ENCODE measurements at places on chromosomes 7 and 10.
A peak's percentile ranks its signal among the peaks of the same experiment; 100 is the strongest.

- peaks cover 19% of the 10 kb centered on the region for H3K27me3 ChIP-seq
- no peak overlapping the region for H3K27ac ChIP-seq
- H3K36me3 ChIP-seq: no peaks in the 10 kb centered on the region
- H3K4me1 ChIP-seq: peaks cover 11% of the 10 kb centered on the region
- H3K4me3 ChIP-seq: no peak overlapping the region
Observed at GRCh38 chr10:90859321-90859751, 1.5 kb upstream of the HTR7 start.

DNA sequence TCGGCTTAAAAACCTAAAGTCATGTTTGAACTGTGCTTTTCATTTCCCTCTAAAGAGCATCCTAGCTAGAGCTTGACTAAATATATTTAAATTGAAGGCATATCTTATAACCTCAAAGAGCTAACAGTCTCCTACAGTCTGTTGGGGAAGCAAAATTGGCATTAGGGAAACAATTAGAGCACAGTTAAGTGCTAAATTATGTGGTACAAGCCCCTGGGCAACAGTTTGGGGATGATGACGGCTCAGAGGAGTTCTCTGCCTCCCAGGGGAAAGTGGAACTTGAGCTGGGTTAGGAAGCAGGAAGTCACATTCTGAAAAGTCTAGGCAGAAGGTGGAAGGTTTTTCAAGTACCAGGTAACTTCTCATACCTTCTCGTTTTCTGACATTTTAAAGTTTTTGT is 18.6 kb upstream of the GOT1 start:
- no peaks in the 10 kb centered on the region for H3K27me3 ChIP-seq
- no peak overlapping the region for H3K27ac ChIP-seq
- no peak overlapping the region for H3K4me3 ChIP-seq
- DNase-seq: no peak

GRCh38 chr10:43278216-43278615 is 11.4 kb upstream of the RASGEF1A start:
- no peak for DNase-seq
- H3K27me3 ChIP-seq: no peaks in the 10 kb centered on the region
- H3K36me3 ChIP-seq: no peaks in the 10 kb centered on the region
- no peak overlapping the region for H3K4me3 ChIP-seq

GRCh38 chr7:91373111-91373800 is 109.0 kb downstream of the FZD1 start:
- no peaks in the 10 kb centered on the region for H3K36me3 ChIP-seq
- H3K27me3 ChIP-seq: no peaks in the 10 kb centered on the region
- no peaks in the 10 kb centered on the region for H3K4me1 ChIP-seq
- no peak overlapping the region for H3K27ac ChIP-seq
- H3K4me3 ChIP-seq: no peak overlapping the region
- DNase-seq: no peak

- H3K27me3 ChIP-seq: no peaks in the 10 kb centered on the region
- H3K4me1 ChIP-seq: no peaks in the 10 kb centered on the region
- no peak for DNase-seq
- no peaks in the 10 kb centered on the region for H3K36me3 ChIP-seq
Observed at GRCh38 chr10:16853201-16853600, 36.0 kb upstream of the RSU1 start.

- H3K4me1 ChIP-seq: no peaks in the 10 kb centered on the region
- no peaks in the 10 kb centered on the region for H3K27me3 ChIP-seq
- no peak overlapping the region for H3K4me3 ChIP-seq
- peaks cover 4% of the 10 kb centered on the region for H3K36me3 ChIP-seq
Observed at GRCh38 chr7:127895360-127895759, 135.9 kb downstream of the LRRC4 start.

DNA sequence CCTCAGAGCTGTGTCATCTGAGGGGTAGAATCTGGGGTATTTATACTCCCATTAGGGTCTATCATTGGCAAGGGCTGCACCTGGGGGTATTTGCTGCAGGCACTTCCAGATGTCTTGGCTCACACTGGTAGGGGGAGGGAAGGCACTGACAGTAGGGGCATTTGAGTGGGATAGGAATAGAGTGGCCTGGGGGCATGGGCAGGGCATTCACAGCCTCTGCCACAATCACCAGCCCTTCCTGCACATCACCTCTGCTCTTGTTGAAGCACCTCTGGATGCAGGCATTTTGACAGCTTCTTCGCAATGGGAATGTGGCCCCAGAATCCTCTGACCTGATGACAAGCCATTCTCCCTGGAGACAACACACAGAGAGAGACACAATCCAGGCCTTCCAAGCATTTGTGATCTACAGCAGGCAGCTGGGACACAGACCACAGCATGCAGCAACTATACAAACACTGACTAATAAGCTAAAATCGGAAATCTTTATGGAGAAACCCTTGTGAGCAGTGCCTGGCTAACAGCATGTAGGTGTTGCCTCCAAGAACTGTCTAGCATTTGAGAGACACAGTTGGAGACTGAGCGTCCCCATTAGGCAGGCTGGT is 178.5 kb downstream of the KCNMA1 start:
- no peak for DNase-seq
- H3K36me3 ChIP-seq: no peaks in the 10 kb centered on the region
- H3K27me3 ChIP-seq: no peaks in the 10 kb centered on the region
- no peaks in the 10 kb centered on the region for H3K4me1 ChIP-seq

GRCh38 chr10:73900064-73900463 is 10.9 kb upstream of the PLAU start:
- no peaks in the 10 kb centered on the region for H3K27me3 ChIP-seq
- no peak for DNase-seq
- no peaks in the 10 kb centered on the region for H3K36me3 ChIP-seq
- no peaks in the 10 kb centered on the region for H3K4me1 ChIP-seq
- H3K27ac ChIP-seq: no peak overlapping the region

- H3K27ac ChIP-seq: no peak overlapping the region
- no peak overlapping the region for H3K4me3 ChIP-seq
- no peaks in the 10 kb centered on the region for H3K36me3 ChIP-seq
- H3K4me1 ChIP-seq: peaks cover 19% of the 10 kb centered on the region
- DNase-seq: peak; percentile 6
- H3K27me3 ChIP-seq: no peaks in the 10 kb centered on the region
Observed at GRCh38 chr7:37284805-37285231, 163.8 kb downstream of the ELMO1 start.

- no peaks in the 10 kb centered on the region for H3K4me1 ChIP-seq
- H3K4me3 ChIP-seq: no peak overlapping the region
- no peaks in the 10 kb centered on the region for H3K27me3 ChIP-seq
Observed at GRCh38 chr10:93580828-93581227, 14.4 kb downstream of the FFAR4 start.

GRCh38 chr7:126658684-126659083 is 594.1 kb downstream of the GRM8 start:
- no peak overlapping the region for H3K4me3 ChIP-seq
- no peak overlapping the region for H3K27ac ChIP-seq
- no peaks in the 10 kb centered on the region for H3K27me3 ChIP-seq
- no peaks in the 10 kb centered on the region for H3K4me1 ChIP-seq
- no peak for DNase-seq

DNA sequence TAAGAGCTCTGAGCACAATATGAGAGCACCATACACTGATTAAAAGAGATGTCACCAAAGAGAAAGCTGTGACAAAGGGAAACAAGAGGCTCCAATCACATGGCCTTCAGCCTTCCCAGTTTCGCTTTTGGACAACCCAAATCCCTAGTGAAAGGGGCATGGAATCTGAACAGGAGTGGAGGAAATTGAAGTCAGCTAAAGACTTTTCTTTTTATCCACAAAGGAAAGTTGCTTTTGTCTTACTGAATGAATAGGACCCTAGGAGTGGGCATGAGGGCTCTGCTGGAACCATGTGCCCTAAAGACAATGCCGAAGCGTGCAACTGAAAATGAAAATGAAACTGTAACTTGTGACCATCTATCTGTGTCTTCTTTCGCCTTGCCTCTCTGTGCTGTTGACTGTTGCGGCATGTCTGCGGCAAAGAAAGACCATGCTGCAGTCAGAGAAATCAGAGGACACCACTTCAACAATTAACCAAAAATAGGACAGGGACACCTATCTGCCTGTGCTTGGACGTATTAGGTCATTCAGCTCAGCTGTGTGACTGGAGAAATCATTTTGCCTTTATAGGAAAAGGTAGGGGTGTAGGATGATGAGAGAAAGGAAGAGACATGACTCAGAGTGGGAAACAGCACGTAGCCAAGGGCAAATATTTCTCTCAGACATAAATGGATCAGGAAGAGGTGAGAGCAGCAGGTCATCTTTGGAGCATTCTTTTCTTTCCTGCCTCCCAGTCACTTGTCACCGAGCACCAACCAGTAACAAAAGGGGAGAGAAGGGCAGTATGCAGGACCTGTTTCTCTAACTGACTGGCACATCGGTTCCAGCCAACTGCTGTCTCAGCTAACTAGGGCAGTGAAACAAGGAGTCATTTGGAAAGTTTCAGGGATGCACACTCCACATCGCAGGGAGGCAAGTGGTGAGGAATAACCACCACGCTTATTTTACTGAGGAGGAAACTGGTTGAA is 12.3 kb downstream of the CAV2 start:
- H3K27ac ChIP-seq: peak overlapping the region; percentile 12
- H3K4me1 ChIP-seq: no peaks in the 10 kb centered on the region
- DNase-seq: no peak
- H3K27me3 ChIP-seq: no peaks in the 10 kb centered on the region

DNA sequence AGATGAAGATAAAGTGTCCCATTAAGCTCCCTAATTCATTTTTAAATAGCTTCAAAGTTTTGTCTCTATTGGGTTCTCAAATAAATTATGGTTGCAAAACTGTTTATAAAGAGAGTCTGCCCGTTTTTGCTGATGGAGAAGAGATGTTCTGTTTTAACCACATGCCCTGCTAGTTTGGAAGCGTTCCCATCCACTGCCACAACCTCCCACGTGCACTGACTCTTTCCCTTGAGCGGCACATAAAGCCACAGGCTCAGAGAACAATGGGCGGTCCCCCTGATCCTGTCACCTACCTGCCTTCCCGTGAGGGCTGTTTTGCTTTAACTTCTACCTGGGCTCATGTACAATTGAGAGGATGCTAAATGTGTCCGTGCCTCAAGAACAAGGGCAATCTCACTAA is 65.5 kb downstream of the CPVL start:
- H3K27ac ChIP-seq: no peak overlapping the region
- H3K27me3 ChIP-seq: no peaks in the 10 kb centered on the region
- H3K4me1 ChIP-seq: no peaks in the 10 kb centered on the region
- no peaks in the 10 kb centered on the region for H3K36me3 ChIP-seq
- no peak for DNase-seq

DNA sequence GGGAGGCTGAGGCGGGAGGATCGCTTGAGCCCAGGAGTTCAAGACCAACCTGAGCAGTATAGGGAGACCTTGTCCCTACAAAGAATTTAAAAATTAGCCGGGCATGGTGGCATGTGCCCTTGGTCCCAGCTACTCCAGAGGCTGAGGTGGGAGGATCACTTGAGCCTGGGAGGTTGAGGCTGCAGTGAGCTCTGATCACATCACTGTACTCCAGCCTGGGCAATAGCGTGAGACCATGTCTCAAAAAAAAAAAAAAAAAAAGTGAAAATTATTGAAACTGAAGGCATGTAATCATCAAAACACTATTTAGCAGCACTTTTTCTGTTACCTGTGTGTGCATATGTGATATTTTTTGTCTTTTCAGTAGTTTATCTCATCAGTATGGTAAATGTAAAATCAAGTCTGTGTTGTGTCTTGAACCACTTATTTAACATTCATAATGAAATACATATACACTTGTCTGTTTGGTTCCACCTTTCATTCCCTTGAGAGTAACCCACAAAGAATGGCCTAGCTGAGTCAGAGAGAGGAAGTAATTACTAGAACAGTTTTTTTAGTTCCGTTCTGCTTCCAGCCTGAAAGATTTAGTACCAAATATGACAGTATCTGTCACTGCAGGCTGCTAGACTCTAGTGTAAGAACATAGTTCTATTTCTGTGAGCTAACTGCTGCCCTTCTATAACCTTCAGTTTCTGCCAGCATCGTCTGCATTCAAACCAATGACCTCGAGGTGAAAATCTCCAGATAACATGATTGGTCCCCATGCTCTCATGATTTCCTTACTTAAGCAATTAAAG is 68.6 kb downstream of the MMRN2 start:
- H3K36me3 ChIP-seq: no peaks in the 10 kb centered on the region
- H3K4me1 ChIP-seq: no peaks in the 10 kb centered on the region
- H3K4me3 ChIP-seq: no peak overlapping the region
- no peak for DNase-seq
- no peaks in the 10 kb centered on the region for H3K27me3 ChIP-seq
- H3K27ac ChIP-seq: no peak overlapping the region

DNA sequence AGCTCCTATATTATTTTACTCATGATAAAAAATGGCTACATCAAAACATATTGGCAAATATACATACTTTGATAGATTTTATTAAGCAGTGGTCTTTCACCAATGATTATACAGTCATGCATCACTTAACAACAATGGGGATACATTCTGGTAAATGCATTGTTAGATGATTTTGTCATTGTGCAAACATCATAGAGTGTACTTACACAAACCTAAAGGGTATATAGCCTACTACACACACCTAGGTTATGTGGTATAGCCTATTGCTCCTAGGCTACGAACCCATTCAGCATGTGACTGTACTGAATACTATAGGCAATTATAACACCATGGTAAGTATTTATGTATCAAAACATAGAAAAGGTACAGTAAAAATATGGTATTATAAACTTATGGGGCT is 98.9 kb upstream of the IL6 start:
- no peaks in the 10 kb centered on the region for H3K4me1 ChIP-seq
- no peaks in the 10 kb centered on the region for H3K27me3 ChIP-seq
- H3K27ac ChIP-seq: no peak overlapping the region
- no peak for DNase-seq
- H3K4me3 ChIP-seq: no peak overlapping the region
- no peaks in the 10 kb centered on the region for H3K36me3 ChIP-seq

- no peak overlapping the region for H3K4me3 ChIP-seq
- H3K4me1 ChIP-seq: no peaks in the 10 kb centered on the region
- DNase-seq: peak; percentile 18
- no peak overlapping the region for H3K27ac ChIP-seq
Observed at GRCh38 chr7:134327896-134328295, 11.2 kb upstream of the SLC35B4 start.

- H3K4me3 ChIP-seq: no peak overlapping the region
- no peak for DNase-seq
- H3K4me1 ChIP-seq: no peaks in the 10 kb centered on the region
- peaks cover 79% of the 10 kb centered on the region for H3K36me3 ChIP-seq
- no peaks in the 10 kb centered on the region for H3K27me3 ChIP-seq
Observed at GRCh38 chr7:92534572-92534971, 6.0 kb downstream of the RBM48 start.

DNA sequence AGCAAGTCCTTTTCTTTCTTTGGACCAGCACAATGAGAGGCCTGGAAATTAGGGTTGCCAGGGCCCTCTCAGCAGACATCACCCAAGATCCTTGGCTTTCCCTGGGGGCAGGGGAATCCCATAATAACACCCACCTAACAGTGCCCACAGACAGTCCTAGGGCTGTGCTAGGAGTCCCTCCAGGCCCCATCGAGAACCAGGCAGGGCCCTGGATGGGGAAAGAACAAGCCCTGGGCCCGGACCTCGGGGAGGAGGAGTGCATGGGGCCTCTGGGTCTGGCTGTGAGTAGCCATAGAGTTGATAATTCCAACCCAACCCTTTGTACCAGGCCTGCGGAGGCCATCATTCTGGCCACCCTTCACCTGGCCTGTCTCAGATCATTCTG is 201.2 kb upstream of the ZMIZ1 start:
- DNase-seq: no peak
- no peaks in the 10 kb centered on the region for H3K27me3 ChIP-seq
- H3K36me3 ChIP-seq: no peaks in the 10 kb centered on the region
- no peaks in the 10 kb centered on the region for H3K4me1 ChIP-seq
- H3K4me3 ChIP-seq: no peak overlapping the region
- no peak overlapping the region for H3K27ac ChIP-seq
